ENCODE measurements at places on chromosomes 12 and 14.

- DNase-seq: no peak
Measured at GRCh38 chr12:109902891-109903418, 2.9 kb downstream of the TCHP start.

DNA sequence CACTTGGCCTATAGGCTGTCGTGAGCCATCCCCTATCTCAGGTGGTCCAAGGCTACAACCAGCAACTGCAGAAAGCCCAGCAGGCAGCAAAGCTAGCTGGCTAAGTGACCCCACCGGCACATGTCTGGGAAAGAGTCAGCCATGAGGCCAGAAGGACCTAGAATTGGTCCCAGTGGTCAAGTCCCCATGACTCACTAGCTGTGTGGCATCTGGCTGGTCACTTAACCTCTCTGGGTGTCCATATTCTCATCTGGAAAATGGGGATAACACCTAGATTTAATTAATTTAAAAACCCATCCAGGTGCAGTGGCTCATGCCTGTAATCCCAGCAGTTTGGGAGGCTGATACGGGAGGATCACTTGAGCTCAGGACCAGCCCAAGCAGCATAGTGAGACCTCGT, 37.6 kb downstream of the SYNE3 start:
- no peak for DNase-seq

- no peak for DNase-seq
Measured at GRCh38 chr14:20346713-20347112, 3.3 kb downstream of the PARP2 start.

GRCh38 chr14:53613404-53614253, 343.0 kb downstream of the BMP4 start:
- no peak for DNase-seq

- DNase-seq: no peak
Measured at GRCh38 chr12:31801872-31802271, 73.1 kb upstream of the AMN1 start.

DNA sequence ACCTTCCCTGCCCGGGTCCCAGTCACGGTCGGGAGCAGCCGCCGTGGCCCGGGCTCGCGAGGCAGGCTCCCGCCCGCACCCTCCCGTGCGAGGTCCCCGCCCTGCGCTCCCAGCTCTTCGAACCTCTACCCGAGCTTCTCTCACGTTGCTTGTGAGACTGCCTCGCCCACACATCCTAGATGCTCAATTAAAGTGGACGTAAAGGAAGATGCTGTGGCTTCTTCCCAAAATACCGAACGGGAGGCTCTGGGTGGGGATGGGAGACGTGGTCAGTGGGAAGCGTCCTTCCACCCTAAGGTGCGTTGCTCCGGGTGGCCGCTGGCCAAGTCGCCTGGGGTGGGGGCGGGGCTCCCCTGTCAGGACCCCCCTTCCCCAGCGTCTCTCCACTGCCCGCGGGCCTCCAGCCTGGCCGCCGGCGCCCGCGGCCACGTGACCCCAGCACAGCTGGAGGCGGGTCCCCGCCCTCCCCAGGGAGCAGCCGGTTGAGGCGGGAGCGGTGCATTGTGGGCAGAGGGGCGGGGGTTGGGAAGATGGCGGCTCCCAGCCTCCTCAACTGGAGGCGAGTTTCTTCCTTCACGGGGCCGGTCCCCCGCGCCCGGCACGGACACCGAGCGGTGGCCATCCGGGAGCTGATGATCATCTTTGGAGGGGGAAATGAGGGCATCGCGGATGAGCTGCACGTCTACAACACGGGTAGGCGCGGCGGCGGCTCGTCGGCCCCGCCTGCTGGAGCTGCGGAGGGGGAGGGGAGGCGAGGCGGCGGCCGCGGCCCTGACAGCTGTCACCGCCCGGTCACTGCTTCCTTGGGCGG, at the start of gene HCFC2:
Gene HCFC2 (plus strand): TSS at position 501 of the 811 bp plus-strand sequence. CDS start 30 bp downstream, at position 531.
- DNase-seq: peak; percentile 85

DNA sequence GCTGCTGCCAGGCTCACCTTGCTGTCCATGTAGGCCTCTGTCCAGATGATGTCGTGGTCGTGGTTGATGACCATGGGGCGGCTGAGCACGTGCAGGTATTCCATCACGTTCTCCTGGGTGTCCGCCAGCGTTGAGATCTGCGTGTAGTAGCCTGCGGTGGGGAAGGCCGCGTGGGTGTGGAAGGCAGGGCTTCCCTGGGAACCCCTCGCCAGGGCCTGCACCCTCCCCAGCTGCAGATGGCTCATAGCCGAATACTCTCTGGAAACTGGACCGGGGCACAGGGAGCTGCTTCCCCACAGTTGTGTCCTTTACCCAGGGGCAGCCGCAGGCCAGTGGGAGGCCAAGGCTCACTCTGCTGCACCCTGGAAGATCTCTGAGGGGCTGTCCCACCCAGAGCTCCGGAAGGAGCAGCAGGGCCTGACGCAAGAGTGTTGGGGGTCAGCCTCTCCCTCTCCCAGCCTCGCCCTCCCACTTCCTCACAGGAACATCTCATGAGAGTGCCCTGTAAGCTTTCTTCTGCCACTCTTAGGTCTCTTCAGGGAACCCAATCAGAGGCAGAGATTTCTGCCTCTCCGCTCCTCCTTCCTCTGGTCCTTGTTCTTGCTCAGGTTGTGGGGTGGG, 35.5 kb downstream of the CACNA2D4 start:
- DNase-seq: no peak

DNA sequence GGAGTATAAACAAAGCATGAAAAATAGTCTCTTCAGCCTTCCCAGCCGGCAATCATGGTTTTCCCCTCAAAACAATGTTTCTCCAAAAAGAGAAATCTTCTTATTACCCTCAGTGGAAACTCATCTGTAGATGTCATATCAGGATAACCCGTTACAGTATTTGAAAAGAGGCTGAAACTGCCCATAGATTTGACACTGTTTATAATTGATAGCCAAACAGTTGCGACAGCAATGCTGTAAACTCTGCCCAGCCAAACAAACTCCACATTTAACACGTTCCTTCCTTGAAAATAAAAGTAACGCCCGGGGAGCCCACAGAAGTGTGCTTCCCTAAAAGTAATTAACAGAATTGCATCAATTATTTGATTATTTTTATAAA, 201.3 kb upstream of the FOXN3 start:
- DNase-seq: no peak

DNA sequence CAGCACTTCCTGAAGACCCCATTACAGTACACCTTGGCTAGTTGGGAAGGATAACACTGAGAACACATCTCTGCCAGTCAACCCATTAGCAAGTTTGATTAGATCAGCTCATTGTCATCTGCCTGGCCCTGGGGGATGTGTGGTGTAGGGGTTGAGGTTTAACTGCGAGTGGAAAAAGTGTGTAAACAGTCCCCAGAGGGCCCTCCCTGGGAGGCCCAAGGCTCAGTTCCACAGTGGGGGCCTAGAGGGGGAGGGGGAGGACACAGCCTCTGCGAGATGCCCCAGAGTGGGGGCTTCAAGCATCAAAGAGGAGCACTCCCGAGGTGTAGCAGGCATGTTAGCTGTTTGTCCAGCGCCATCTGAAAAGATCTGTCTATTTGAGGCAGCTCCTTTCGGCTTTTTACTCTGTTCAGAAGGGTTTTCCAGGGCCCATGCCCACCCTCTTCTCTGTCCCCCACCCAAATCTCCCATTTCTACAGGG, 344 bp downstream of the LPAR5 start:
- no peak for DNase-seq

- DNase-seq: no peak
Measured at GRCh38 chr14:97719931-97720330, 922.7 kb downstream of the VRK1 start.

- DNase-seq: no peak
Measured at GRCh38 chr12:110107369-110108281, 16.5 kb upstream of the IFT81 start.

GRCh38 chr14:102806447-102806846, 29.2 kb downstream of the TRAF3 start:
- DNase-seq: no peak

DNA sequence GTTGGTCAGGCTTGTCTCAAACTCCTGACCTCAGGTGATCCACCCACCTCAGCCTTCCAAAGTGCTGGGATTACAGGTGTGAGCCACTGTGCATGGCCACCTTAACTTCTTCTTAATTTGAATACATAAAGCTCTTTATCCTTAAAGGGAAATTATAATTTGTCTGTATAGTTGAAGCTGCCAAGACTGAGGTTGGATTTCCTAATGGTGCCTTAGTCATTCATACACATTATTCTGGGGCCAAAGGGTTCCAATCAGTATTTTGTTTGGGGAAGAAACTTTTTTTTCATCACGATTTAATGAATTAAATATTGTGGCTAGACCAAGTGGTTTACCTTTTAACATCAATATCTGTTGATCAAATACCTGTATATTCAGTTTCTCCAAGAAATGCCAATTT, 135.9 kb downstream of the SYT1 start:
- no peak for DNase-seq

DNA sequence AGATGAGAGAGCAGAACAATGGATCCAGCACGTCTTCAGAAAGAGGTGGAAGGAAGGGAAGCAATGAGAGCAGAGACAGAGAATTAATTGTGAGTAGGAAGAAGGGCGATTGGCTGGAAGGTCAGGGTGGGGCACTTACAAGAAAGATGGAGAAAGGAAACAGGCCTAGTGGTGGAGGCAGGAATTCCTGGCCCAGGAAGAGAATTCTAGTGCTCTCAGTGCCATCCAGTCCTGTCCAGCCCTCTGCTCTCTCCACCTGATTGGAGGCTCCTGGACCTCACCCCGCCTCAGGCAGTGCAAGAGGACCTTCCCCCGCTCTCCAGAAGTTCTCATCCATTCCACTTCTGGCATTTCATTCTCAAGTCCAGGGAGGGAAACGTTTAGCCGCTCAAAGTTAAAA, 43.0 kb downstream of the NGB start:
- DNase-seq: no peak

- no peak for DNase-seq
Measured at GRCh38 chr12:75825686-75826085, 205.9 kb downstream of the PHLDA1 start.

DNA sequence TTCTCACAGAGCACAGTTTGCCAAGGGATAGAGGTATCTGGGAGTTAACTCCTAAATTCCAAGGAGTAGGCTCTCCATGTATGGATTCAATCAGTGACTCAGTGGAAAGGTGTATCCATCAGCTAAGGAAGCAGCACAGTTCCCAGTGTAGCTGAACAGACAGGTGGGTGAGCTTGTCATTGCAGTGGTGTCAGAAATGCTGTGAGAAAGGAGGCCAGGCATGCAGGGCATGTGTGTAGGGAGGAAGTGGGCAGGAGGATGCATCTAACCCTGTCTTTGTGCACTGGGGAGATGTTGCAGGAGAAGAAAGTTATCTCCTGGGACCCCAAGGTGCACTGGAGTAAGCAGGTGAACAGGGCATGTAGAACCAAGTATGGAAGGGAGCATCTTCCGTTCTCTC, 539.0 kb downstream of the VRK1 start:
- no peak for DNase-seq

- no peak for DNase-seq
Measured at GRCh38 chr12:65164244-65164643, 5.1 kb upstream of the LEMD3 start.

DNA sequence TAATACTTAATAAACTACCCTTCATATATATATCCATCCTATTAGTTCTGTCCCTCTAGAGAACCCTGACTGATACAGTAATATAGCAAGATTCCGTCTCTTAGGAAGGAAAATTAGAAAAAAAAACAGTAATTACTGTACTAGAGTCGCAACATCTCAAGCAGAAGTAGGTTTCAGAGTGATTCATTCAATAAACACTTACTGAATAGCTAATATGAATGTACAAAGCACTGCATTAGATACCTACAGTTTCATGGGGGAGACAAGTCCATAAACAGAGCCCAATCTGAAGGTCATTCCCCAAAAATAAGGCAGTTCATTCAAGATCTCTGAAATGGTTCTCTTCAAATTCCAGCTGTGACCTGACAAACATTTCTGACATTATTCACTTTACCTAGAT, 9.9 kb downstream of the CERS5 start:
- no peak for DNase-seq

GRCh38 chr12:70449074-70449752, 83.1 kb downstream of the KCNMB4 start:
- no peak for DNase-seq

- no peak for DNase-seq
Measured at GRCh38 chr12:41221491-41221890, 33.4 kb downstream of the PDZRN4 start.

DNA sequence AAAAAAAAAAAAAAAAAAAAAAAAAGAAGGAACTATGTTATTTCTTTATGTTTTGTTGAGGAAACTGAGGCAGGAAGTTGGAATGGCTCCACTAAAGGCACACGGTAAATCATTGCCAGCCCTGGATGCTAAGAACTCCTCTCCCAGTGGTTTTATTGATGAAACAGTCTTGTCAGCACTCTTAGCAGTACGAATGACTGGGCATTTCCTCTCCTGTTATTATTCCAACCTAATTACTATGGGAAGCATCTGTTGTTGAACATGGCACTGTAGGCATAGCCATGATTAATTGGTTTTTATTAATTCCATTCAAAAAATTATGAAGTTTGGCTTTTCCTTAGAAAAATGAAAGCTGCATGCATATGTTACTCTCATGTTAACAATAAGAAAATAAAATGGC, 1387.1 kb upstream of the TMEM132C start:
- no peak for DNase-seq

GRCh38 chr14:91358025-91358319, 59.6 kb downstream of the CCDC88C start:
- DNase-seq: no peak

DNA sequence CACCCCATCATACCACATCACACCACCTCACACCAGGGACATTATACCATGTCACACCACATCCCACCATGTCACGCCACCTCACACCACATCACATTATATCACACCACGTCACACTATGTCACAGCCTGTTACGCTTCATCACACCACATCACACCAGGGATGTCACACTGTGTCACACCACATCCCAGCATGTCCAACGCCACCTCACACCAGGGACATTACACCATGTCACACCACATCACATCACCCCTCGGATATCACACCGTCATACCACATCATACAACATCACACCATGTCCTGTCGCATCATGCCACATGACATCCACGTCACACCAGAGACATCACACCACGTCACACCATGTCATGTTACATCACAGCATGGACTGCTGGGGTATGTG, 235.5 kb downstream of the TMEM121 start:
- DNase-seq: no peak

DNA sequence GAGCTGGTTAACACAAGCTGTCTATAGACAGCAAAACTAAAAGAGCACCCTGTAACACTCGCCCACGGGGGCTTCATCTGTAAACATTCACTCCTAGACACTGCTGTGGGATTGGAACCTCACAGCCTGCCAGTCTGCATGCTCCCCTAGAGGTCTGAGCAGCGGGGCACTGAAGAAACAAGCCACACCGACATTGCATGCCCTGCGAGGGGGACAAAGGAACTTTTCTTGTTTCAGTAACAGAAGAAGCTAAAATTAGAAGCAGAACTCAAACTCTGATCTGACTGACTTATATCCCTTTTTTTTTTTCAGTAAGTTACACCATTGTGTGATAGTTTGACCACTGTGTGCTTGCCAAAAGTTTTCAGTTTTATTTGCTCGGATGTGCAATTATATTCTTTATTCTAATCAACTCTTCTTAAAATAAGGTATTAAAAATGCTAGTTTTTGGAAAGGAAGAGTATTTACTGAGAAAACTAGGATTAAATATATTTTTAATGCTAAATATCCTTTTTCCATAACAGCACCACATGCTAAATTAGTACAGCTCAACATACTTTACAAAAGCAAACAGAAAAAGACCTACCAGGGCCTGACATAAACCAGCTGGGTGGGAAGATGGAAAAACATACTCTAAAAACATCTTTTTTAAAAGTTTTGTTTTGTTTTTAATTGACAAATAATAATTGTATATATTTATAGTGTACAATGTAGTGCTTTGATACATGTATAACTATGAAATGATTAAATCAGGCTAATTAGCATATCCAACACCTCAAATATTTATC, 100.2 kb downstream of the EPS8 start:
- DNase-seq: no peak
